ENCODE measurements at places on chromosomes 6 and 20.

GRCh38 chr6:122286512-122286911 lies 112.9 kb upstream of the HSF2 start:
- no peak for DNase-seq

GRCh38 chr6:2566048-2566447 lies 184.7 kb downstream of the MYLK4 start:
- no peak for DNase-seq

GRCh38 chr6:145743332-145743731 lies 8.0 kb upstream of the EPM2A start:
- DNase-seq: no peak

DNA sequence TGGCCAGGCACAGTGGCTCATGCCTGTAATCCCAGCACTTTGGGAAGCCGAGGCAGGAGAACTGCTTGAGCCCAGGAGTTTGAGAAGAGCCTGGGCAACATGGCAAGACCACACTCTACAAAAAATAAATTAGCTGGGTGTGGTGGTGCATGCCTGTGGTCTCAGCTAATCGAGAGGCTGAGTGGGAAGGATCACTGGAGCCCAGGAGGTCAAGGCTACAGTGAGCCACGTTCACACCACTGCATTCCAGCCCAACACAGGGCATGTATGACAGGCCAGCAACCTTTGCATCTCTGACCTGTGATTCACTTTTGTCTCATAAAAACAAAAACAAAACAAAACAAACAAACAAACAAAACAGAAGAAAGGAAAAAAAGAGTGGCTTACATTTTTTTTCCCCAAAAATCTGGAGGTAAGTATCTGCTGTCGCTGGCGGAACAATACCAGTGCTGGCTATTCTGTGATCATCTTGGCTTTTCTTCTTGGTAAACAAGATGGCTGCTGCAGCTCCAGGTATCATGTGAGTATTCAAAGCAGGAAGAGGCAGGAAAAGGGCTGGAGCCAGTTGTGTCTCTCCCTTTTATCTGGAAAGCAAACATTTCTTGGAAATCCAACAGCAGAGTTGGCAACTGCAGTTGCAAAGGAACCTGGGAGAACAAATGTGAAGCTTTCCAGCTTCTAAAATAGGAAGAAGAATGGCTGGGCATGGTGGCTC lies 40.4 kb upstream of the ZMYND8 start:
- no peak for DNase-seq

DNA sequence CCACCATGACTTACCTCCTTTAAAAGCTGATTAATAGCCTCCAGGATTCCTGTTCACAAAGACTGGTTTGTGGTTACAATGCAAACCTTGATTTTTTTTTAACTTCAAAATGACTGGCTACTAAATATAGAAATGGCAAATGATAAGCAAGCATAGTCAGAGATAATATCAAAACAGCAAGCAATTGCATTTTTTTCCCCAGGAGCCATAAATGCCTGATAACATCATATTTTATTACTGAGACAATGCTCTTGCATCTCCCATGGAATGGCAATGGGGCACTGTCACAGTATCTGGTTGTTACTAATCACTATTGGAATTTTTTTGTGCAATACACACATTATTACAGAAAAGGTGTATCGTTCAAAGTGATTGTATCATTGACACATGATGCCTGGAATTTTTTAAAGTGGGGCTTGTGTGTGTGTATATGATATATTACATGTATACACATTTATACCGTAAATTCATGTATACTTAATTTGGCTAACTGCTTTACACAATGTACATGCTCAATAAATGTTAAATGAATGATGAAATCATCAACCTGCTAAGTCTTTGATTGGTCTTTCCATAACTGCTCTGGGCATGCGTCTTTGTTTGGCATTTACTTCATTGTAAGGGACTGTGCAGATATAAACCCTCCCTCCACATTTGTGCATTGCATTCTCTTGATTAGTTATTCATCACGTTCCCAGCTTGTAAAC lies 980 bp upstream of the SALL4 start:
- no peak for DNase-seq

- DNase-seq: no peak
These were observed 104.0 kb downstream of the QRSL1 start for GRCh38 chr6:106733386-106733785.

DNA sequence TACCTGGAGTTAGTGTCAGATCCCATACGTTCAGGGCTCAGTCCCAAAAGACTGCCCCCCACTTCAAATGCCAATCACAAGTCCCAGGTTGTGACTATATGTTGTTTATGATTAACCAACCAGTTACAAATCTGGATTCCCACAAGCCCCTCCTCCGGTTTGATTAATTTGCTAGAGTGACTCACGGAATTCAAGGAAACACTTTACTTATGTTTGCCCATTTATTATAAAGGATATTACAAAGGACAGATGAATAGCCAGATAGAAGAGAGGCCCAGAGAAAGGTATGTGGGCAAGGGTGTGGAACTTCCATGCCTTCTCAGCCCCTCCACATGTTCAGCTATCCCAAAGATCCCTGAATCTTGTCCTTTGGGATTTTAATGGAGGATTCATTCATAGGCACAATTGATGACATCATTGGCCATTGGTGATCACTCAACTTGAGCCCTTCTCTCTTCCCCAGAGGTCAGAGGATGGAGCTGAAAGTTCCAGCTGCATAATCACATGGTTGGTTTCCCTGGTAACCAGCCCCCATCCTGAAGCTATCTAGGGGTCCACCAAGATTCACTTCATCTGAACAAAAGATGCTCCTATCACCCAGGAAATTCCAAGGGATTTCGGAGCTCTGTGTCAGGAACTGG lies 2.0 kb downstream of the ECT2L start:
- no peak for DNase-seq

DNA sequence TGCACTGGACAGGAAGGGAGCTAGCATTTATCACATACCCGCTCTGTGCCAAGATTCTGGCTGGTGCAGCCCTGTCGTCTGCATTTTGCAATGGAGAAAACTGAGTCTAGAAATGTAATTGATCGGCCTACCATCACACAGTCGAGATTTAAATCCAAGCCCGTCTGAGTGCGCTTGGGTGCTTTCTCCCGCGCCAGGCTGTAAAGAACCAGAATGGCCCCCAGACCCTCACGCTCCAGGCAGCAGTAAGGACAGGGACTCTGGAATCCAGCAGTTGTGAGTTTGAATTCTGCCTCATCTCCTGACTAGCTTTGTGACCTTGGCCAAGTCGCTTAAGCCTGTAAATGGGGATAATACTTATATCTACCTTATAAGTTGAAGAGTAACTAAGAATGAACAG lies 10.8 kb downstream of the DYNLRB1 start:
- no peak for DNase-seq

DNA sequence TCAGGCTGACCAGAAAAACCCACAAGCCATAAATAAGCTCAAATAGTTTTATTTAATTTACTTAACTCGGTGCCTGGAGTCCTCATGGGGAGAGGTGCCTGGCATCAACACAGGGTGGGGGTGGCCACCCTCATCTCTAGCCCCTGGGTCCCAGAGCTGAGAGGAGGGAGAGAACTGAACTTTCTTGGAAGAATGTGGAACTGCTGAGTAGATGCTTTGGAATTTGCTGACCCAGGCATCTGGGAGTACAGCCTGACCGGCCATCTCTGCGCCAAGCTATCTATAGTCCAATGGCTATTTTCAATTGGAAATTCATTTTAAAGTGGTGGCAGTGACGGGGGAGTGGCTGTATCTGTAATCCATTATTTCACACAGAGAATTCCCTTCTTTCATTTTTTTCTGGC lies 104.8 kb downstream of the CDH26 start:
- DNase-seq: no peak

GRCh38 chr6:152353440-152353839 lies 283.7 kb downstream of the SYNE1 start:
- no peak for DNase-seq

GRCh38 chr6:39056681-39057080 lies 8.1 kb downstream of the GLP1R start:
- no peak for DNase-seq

GRCh38 chr6:53910834-53911233 lies 116.0 kb downstream of the LRRC1 start:
- no peak for DNase-seq

DNA sequence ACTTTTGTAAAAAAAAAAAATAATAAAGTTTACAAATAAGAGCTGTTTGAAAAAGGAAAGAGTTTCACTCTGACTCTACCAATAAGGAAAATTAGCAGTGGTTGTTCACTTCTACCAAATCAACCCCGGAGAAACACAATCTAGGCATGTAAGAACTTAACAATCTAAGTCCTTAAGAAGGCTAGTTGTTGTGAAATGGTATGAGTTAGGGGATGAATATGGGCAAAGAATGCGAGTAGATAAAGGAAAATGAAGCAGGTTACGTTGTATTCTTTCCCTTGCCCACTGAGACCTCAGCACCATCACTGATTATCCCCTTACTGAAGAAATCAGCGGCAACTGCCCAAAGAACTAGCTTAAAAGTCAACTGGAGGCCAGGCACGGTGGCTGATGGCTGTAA lies 15.4 kb downstream of the MOCS1 start:
- DNase-seq: no peak

DNA sequence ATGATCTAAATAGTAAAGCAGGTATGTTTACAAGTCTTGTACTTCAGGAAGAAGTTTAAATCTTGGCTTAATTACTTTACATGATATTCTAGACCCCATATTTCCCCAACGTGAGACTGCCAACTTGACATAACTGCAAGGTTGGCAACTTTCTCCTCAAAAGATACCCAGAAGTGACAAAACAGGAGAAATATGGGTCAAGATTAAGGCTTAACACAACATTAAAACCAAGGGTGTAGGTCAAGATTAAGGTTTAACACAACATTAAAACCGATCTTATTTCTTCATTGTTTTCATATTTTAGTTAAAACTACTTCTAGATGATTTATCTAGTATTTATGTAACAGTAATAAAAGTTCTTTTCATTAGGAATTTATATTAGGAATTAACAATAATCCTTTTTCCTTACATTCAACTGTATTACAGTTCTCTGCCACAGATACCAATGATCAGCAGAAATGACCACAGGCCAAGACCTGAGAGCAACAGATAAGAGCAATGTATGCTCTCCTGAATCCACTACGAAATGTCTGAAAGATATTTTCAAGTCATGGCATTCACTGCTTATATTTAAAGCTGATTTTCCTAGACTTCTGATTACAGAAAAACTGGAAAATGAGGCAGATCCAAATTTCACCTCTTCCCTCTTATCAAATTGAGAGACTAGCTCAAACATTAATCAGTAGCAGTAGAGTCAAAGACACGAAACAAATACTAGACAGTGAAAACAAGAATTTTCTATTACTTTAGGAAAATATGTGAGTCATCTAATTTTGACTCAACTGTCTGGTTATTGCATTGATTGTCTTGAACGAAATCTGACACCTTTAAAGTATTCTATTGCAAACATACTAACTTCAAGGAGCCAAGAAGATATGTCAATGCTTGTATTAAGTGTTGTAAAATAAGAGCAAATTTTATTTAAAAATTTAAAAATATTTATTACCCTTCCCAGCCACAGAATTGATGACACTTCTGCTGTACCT lies 72.3 kb downstream of the RNGTT start:
- DNase-seq: no peak

DNA sequence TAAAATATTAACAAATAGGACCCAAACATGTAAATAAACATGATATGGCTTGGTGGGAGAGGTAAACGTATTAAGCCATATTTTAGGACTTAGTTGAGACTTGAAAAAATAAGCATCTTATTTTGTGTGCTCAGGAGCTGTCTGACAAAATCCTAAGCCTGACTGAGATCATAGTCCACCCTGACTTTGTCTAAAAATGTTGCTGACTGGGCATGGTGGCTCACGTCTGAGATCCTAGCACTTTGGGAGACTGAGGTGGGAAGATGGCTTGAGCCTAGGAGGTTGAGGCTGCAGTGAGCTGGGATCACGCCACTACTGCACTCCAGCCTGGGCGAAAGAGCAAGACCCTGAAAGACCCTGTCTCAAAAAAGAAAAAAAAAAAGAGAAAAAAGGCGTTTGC lies 52.1 kb downstream of the AIG1 start:
- no peak for DNase-seq

- DNase-seq: no peak
These were observed 248.8 kb upstream of the PRND start for GRCh38 chr20:4472906-4473305.

GRCh38 chr6:54990001-54990400 lies 143.4 kb downstream of the FAM83B start:
- no peak for DNase-seq

DNA sequence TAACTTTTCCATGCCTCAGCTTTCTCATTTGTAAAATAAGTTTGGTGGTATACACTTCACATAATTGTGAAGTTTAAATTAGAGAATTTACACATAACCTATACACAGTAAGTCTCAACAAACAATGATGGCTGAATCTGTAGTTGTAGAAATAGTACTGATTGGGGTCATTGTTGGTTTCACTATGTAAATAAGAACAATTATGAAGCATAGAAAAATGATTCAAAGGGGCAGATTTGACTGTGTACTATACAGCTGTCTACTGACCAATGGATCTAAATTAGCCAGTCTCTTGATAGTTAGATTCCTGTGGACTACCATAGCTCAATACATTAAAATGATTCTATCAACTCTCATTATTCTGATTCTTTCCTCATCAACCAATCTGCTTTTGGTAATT lies 181.1 kb upstream of the STXBP5 start:
- no peak for DNase-seq

- DNase-seq: no peak
These were observed 75.0 kb upstream of the SULF2 start for GRCh38 chr20:47860049-47860830.

DNA sequence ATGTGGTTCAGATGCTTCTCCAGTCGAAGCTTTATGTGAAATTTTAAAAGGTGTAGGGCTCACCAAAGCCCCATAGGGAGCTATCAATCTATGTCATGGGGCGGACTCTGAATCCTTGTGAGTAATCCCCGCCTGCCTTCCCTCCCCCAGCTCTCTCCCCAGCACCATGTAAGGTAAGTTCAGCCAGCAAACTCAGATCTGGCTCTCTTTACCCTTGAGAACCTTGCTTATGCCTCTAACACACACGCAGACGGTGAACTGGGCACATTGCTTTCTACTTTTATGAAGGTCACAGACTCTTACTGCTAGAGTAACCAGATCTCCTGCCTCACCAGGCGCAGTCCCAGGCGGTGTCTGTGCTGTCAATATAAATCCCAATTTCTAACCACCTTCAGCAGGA lies 82.6 kb upstream of the CNKSR3 start:
- no peak for DNase-seq

GRCh38 chr6:2259002-2259494 lies 13.6 kb upstream of the GMDS start:
- DNase-seq: no peak

- no peak for DNase-seq
These were observed 67.9 kb downstream of the TTLL2 start for GRCh38 chr6:167392631-167393316.

GRCh38 chr20:15528391-15529111 lies 1044.7 kb downstream of the KIF16B start:
- DNase-seq: no peak

- no peak for DNase-seq
These were observed 988 bp downstream of the ECHDC1 start for GRCh38 chr6:127342296-127342945.

DNA sequence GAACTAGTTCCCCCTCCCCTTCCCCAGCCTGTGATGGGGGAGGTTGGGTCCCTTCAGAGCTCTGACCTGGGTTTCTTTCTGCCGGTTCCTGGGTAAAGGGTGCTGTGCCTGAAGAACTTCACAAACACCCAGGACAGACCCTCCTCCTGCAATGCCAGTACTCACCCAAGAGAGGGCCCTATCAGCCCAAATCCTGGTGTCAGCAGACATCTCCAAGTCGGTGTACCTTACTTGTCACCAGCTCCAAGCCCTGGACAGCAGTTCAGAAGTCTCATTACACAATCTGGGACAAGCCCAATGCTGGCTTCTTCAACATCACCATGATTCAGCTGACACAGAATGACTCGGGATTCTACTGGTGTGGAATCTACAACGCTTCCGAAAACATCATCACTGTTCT lies 467 bp downstream of the TREML4 start:
- no peak for DNase-seq

Measured in stimulated activated CD4-positive, alpha-beta T cell treated with anti-CD3 and anti-CD28 coated beads, Interleukin-2, amount 100 ng/mL, for 4 hours (primary cell).